ENCODE measurements at places on chromosomes 7 and 10.

- no peak for DNase-seq
These were observed 6.8 kb upstream of the CLDN4 start for GRCh38 chr7:73823873-73824592.

- no peak for DNase-seq
These were observed 30.0 kb downstream of the TECTB start for GRCh38 chr10:112313234-112313633.

DNA sequence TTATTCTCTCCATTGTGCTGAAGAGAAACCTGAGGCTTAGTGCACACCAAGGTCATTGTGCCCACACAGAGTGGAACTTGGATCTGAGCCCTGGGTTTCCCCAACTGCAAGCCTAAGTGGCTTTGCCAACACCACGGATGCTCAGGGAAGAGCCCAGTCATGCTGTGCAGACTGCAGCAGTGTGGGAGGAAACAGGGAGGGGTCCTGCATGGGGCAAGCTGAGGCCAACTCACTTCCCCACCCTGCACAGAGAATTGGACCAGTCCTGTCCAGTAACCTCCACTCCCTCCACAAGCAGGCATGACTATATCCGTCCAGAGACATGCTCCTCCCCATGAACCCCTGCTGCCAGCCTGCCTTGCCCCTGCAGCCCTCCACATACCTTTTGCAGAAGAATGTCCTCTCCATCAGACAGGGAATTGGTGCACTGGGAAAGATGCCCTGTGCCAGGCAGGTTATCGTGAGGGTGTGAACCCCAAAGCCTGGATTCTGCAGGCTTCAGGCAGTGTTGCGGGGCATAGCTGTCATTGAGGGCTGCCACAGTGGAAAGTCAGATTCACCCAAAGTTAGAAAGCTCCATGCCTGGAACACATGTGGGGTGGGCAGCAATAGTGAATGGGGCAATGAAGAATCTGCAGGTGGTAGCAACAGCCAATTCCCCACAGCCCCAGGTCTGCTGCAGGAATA, 44.9 kb downstream of the DRGX start:
- DNase-seq, result no peak

DNA sequence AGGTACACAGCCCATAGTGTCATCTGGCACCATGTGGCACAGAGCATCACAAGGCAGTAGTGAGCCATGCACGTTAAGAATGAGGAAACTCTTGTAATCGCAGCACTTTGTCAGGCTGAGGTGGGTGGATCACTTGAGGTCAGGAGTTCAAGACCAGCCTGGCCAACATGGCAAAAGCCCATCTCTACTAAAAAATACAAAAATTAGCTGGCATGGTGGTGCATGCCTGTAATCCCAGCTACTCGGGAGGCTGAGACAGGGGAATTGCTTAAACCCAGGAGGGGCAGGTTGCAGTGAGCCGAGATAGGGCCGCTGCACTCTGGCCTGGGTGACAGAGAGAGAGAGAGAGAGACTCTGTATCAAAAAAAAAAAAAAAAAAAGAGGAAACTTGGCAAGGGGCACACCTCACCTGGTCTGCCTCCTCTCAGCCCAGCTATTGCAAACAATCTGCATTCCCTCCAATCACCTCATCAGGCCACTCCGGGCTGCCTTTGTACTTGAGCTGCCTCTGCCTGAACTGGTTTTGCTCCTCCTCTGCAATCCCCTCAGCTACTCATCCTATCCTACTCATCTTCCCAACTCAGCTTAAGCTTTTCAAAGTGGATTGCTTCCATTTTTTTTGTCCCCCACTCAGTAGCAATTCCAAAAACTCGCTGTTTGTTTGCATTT, 46.0 kb upstream of the OPTN start:
- no peak for DNase-seq

DNA sequence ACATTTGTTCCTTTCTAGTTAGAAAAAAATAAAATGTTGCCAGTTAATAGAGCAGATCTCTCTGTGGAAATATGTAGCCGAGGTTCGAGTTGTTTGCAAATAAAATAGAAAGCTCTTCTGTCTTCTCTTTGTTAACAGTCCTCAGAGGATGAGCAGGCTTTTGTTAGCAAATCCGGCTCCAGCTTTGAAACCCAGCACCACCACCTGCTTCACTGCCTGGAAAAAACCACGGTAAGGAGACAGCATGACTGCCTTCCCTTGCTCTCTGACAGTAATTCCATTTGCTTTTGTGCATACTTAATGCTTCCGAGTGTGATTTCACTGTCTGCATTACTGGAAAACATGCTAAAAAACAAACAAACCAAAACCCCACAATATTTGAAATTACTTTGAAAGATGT, 115.6 kb downstream of the TSPAN12 start:
- peak; percentile 53 for DNase-seq

DNA sequence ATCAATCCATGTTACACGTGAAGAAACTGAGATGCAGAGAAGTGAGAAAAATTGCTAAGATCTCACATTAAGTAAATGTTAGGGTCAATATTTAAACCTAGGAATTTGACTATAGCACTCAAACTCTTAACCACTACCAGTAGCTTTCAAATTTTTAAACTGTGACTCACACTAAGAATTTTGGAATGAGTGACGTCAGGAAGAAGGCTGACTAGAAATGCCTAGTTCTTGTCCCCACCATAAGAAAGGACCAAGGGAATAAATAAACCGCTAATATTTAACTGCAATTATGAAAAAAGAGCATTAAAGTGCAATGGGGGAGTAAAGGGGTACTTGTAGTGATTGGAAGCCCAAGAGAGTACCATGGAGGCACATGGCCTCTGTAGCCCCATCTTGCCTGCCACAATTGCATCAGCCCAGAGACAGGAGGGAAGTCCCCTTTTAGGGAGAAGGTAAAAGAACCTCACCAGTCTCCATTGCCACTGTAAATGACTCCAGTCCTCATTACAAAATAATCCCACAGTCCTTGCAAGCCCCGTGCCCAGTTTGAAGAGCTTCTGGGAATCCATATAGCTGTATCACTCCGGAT, 3.5 kb upstream of the AKR1B1 start:
- no peak for DNase-seq

DNA sequence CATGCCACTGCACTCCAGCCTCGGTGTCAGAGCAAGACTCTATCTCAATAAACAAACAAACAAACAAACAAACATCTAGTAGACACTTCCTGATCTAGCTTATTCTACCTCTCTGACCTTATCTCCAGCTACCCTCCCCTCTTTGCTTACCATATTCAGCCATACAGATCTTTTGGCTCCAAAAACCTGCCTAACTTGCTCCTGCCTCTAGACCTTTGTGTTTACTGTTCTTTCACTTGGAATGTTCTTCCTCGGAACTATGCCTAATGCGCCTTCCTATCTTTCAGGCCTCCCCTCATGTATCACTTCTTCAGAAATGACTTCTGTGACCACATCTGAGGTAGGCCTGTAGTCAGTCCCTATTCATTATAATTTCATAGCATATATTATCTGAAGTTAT, 20.3 kb upstream of the WNT8B start:
- DNase-seq, result no peak

GRCh38 chr7:129356176-129356575, 78.1 kb upstream of the STRIP2 start:
- DNase-seq, result no peak

- DNase-seq, result peak; percentile 30
These were observed 18.7 kb upstream of the DDIT4 start for GRCh38 chr10:72254813-72255568.

DNA sequence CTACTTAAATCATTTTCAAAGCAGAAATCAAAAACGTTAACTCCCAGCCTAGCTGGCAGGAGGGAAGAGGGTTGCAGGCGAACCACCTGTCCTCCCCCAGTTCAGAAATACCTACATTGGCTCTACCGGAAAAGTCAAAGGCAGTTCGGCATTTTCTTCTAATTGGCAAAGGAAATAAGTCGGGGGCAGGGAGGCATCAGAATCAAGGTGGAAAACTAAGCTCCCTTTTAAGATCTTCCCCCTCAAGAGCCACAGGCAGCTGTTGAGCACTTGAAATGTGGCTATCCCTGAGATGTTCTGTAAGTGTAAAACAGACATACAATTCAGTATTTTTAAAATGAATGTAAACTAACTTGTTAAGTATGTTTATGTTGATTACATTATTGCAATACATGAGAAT, 957 bp upstream of the ELMO1 start:
- no peak for DNase-seq

- no peak for DNase-seq
These were observed 53.5 kb upstream of the APBB1IP start for GRCh38 chr10:26384600-26384999.

- no peak for DNase-seq
These were observed 83.1 kb upstream of the A1CF start for GRCh38 chr10:50968386-50969091.

- DNase-seq, result no peak
These were observed 936.9 kb downstream of the SORCS3 start for GRCh38 chr10:105577865-105578607.

DNA sequence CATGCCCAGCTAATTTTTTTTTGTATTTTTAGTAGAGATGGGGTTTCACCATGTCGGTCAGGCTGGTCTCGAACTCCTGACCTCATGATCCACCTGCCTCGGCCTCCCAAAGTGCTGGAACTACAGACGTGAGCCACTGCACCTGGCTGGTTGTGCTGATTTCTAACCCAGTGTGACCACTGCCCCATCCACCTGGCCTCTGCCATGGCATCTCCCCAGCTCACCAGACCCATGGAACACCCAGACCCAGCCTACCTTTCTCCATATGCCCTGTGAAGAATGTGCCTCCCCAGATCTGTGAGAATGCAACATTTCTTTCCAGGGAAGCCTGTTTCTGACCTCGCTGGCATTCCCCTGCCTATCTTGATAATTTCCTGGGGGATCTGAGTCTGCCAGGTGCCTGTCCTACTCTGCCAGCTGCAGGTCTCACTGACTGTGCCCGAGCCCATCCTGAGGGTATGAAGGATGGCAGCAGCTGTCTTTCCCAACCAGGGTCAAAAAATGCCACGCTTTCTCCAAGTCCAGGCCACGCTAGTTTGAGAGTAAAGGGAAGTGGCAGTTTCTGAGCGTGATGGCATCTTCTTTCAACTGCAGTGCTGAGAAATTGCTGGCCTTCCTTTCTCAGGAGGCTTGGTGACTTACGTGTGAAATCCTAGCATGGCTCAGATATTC, 324.4 kb upstream of the ZNF32 start:
- DNase-seq, result no peak

GRCh38 chr7:45919231-45919784, 1.8 kb downstream of the IGFBP3 start:
- no peak for DNase-seq

DNA sequence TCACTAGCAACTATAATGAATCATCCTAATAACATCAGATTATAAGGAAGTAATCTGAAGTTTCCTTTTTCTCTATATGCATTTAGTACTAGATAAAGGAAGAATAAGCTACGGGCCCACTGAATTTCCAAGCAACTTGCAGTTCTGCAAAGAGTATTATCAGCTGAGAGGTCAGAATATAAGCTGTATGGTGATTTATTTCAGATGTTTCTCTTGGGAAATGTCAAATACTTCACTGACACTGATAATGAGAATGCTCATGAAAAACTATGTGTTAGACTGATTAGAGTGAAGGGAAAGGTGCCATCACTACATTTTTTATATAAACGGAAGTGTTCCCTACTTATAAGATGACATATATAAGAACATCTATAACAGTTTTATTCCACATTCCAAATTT, 251.2 kb upstream of the HGF start:
- DNase-seq, result no peak

DNA sequence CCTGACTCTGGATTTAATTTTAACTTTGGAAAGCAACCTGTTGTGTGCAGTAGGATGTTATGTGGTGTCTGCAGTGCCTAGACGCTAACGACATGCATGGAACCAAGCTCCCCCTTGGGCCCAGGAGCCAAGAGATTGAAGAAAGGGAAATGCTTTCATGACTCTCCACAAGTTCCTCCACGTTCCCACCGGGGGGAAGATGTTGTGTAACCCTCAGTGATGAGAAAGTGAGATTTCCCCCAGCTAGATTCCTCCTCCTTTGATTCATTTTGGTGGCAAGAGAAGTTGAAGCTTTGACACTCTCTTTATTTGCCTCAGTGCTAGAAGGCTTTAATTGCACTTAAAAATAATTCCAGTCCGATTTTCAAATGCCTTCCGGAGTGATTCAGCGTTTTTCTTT, 157.9 kb upstream of the INSYN2A start:
- no peak for DNase-seq

DNA sequence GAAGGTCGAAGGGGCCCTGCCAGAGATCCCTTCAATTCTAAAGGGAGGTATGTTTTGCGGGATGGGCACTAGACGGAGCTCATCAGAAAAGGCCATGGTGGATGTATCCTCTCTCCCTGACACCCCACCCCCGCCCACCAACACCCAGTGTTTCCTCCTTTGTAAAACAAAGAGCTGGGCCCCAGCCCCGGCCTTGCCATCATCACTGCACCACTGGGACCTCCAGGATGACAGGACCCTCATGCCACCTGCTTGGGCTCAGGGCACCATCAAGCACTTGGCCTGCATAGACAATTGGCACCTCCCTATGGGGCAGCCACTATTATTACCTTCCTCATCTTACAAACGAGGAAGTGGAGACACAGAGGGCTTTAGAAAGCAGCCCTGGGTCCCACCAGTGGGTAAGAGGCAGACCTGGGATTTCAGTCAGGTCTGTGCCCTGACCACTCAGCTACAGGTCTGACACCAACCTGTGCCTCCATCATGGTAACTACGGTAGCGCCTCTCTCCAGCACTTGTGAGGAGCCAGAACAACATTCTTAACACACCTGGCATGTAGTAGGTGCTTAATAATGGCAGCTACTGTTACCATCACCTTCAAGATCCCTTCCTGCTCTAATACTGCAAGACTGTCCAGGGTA, 2.0 kb downstream of the CALML3 start:
- DNase-seq, result no peak

- no peak for DNase-seq
These were observed 84.7 kb downstream of the CCNY start for GRCh38 chr10:35420827-35421552.

GRCh38 chr10:129935867-129936152, 28.3 kb downstream of the EBF3 start:
- no peak for DNase-seq

- DNase-seq, result no peak
These were observed 48.3 kb downstream of the PDGFA start for GRCh38 chr7:471191-471865.

- DNase-seq, result no peak
These were observed 217.3 kb downstream of the CELF2 start for GRCh38 chr10:11234857-11235531.

GRCh38 chr10:103933557-103934121, 15.7 kb upstream of the STN1 start:
- peak; percentile 53 for DNase-seq

DNA sequence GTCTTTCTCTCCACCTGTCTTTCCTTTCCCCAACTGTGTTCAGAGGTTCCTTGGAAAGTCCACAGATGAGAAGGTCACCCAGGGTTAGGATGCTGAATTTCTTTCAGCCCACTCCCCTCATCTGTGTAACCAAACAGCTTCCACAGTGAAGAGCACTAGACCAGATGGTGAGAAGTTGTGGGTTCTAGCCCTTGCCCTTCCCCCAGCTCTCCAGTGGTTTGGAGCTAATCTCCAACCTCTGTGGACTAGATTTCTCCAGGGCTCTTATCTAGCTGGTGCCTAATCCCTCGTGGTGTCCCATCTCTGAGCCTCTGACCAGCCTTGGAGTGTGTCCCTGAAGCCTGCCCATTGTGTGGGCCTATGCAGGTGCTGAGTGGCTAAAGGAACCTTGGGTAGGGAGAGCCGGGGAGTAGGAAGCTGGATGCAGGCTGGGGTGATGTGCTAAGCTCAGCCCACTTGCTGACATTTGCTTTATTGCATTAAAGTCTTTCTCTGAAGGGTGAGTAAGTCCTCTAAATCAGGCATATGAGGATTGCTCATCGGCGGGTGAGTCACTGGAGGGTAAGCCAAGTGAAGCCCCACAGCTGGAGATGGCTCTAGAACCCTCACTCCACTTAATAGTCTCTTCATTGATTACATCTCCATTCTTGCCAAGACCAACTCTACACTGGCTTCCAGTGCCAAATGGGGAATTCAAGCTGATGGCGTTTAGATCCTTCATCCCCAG, 14.9 kb downstream of the DUSP5 start:
- DNase-seq, result peak; percentile 60

All from NCI-H446 (cell line).